NCI-H1694 (cell line): ENCODE measurements at places on chromosomes 7 and 10.
A peak's percentile ranks its signal among the peaks of the same experiment; 100 is the strongest.

- no peak for DNase-seq
These were observed 99.0 kb downstream of the PON1 start for GRCh38 chr7:95225301-95225700.

- no peak for DNase-seq
These were observed 104.2 kb downstream of the KIF20B start for GRCh38 chr10:89805599-89806013.

- DNase-seq, result peak; percentile 93
These were observed 52.3 kb upstream of the TMEM229A start for GRCh38 chr7:124085179-124085578.

DNA sequence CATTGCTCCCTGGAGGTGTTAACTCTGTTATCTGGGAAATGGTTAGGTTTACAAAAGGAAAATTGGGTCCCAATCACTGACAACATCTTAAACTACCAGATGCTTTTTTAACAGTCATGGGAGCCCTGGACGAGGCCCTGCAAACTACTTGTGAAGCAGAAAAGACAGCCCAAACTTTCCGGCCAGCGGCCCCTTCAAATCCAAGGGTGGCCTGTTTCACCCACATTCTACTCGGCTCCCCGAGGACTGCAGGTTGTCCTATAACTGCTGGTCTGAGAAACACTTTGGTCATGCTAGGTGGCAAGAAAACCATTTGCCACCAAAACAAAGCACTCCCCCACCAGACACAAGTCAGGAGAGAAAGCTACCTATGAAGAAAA lies 2.6 kb downstream of the TUBGCP2 start:
- DNase-seq, result no peak

GRCh38 chr7:80106498-80107113 lies 28.0 kb upstream of the GNAI1 start:
- DNase-seq, result no peak

GRCh38 chr7:102925976-102926782 lies 13.4 kb downstream of the LRRC17 start:
- DNase-seq, result no peak

DNA sequence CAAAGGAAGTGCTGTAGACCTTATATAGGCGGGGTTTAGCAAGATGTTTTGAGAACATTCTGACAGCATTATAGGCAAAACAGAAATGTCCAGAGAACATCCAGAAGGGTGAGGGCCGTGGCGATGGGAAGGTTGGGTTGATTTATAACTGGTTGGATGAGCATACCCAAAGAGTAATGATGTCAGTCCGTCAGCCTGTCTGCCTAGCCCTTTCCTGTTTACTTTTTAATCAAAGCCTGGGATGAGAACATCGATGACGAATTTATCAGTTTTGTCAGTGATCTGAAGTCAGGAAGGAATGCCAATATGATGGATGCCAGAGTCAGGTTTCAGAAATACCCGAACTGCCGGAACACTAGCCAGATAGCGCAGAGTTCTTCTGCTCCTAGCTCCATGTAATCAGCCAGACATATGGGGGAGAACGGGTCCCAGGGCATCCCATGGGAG lies 33.8 kb upstream of the TRIM8 start:
- DNase-seq, result no peak

DNA sequence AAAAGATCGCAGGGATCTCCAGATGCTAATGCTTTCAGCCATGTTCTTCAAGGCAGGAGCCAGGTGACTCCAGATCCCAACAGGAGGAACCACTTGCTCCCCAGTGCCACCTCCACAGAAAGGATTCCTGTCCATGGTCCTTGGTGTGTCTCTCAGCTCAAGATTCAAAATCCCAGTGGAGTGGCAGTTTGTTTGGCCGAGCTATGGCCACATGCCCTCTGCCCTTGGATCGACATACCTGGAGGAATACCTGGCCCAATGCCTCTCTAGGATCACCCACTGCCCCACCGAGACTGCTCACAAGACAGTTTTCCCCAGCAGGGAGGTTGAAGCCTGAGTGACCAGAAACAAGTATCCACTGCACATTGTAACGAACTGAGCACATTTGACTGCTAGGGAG lies 3.9 kb upstream of the GPRIN2 start:
- no peak for DNase-seq

GRCh38 chr7:17299483-17299991 lies 1.1 kb downstream of the AHR start:
- no peak for DNase-seq

GRCh38 chr7:148481971-148482626 lies 108.5 kb upstream of the C7orf33 start:
- peak; percentile 64 for DNase-seq

DNA sequence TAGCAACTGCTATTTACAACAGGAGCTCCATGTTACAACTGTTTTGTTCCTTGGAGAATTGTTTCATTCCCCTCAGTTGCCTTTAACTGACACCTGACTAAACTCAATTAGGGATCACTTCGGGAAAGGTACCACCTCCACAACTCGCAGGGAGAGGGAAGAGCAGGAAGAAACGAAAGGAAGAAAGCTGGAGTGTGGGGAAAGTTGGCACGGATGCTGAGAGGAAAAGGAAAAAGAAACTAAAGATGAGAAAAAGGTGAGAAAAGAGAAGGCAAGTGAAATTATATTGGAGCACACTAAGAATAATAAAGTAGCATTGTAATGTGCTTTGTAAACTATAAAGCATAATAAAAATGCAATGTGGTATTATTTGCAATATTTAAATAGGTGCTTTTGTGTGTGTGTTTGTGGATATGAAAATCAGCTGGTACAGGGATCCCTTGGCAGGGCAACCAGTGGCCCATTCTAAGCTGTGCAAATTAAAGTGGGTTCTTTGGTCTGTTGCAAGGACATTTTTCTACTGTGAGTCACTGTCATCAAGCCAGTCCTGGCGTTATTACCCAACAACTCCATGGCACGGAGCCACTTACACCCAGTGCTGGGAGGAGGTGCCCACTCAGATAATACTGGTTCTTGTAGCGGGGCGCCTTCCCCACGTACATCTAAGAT lies 45.9 kb downstream of the HIPK2 start:
- DNase-seq, result no peak

DNA sequence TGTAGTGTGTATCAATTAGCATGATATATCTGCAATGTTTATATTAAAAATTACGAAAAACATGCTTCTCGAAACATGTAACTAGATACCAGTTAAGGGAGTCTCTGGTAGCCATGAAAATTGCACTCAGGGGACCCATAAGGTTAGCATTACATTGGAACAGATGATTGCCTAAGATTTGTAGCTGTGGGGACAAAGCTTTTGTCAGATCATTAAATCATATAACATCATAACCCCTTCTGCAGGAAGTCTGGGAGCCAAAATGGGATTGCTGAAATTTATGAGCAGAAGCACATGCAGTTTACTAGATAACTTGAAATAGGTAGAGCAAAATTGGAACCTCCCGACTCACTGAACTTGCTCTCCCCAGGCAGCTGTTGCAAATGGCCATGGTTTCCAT lies 235.0 kb upstream of the IGFBP3 start:
- DNase-seq, result no peak

DNA sequence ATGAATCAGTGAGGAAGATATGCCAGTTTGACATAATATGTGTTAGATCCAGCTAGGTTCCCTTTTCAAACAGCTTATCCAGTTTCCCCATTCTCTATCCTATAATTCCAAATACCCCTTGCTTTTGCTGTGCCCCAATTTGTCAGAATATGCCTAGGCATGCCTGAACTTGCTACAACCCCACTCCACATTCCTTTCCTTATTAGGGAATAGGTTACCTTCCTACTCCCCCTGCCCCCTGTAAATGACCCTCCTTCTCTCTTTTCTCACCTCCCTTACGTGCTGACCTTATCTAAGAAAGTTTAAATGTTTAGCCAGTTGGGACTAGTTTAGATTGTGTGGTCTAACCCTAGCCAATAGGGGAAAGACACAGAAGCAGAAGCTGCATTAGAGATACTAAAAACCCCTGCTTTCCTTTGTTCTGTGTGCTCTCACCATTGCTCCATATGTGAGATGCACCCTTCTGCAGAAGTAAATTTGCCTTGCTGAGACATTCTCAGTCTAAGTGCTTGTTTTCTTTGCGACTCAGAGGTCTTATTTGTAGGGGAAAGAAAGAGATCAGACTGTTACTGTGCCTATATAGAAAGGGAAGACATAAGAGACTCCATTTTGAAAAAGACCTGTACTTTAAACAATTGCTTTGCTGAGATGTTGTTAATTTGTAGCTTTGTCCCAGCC lies 267.8 kb downstream of the SH2D4B start:
- DNase-seq, result no peak

DNA sequence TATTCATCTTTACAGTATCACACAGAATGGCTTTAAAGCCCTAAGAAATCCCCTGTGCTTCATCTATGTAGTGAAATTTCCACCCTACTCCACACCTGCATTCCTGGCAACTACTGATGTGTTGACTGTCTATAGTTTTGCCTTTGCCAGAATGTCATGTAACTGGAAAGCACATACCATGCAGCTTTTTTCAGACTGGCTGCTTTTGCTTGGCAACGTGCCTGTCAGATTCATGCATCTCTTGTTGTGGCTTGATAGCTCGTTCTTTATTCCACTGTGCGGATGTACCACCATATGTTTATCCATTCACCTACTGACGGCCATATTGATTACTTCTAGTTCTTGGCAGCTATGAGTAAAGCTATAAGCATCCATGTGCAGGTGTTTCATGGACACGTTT lies 30.6 kb downstream of the RBM17 start:
- peak; percentile 24 for DNase-seq

DNA sequence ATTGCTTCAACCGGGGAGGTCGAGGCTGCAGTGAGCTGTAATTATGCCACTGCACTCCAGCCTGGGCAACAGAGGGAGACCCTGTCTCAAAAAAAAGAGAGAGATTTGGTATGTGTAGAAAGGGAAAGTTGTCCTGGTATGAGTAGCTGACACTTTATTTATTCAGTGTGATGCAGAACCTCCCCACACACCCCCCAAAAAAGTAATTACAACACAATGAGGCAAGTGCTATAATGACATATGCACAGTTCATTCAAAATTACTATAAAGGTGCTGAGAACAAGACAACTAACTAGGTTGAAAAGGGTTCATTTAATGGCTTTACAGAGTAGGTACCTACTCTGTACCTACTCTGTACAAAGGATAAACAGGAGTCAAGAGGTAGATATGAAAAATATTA lies 80.2 kb downstream of the PDSS1 start:
- no peak for DNase-seq

- no peak for DNase-seq
These were observed 6.0 kb upstream of the ZRANB1 start for GRCh38 chr10:124935946-124936345.

GRCh38 chr10:56605051-56605450 lies 244.0 kb upstream of the ZWINT start:
- DNase-seq, result no peak

GRCh38 chr7:80039251-80039884 lies 95.3 kb upstream of the GNAI1 start:
- peak; percentile 4 for DNase-seq

DNA sequence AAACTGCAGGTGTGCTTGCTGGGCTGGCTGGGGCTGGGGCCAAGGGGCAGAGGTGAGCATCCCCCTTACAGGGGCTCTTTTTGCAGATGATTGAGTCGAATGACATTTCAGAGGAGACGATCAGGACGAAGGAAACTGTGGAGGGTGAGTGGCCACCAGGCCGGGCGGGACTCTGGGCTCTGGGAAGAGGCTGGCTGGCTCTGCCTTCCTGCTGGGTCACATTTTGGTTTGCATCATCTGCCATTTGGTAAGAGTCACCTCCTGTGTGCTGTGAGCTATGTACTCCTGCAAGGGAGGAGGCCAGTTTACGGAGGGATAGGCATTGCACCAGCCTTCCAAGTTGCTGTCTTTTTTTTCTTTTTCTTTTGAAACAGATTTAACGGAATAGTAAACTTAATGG lies 73.0 kb upstream of the GTF2IRD1 start:
- DNase-seq, result no peak

DNA sequence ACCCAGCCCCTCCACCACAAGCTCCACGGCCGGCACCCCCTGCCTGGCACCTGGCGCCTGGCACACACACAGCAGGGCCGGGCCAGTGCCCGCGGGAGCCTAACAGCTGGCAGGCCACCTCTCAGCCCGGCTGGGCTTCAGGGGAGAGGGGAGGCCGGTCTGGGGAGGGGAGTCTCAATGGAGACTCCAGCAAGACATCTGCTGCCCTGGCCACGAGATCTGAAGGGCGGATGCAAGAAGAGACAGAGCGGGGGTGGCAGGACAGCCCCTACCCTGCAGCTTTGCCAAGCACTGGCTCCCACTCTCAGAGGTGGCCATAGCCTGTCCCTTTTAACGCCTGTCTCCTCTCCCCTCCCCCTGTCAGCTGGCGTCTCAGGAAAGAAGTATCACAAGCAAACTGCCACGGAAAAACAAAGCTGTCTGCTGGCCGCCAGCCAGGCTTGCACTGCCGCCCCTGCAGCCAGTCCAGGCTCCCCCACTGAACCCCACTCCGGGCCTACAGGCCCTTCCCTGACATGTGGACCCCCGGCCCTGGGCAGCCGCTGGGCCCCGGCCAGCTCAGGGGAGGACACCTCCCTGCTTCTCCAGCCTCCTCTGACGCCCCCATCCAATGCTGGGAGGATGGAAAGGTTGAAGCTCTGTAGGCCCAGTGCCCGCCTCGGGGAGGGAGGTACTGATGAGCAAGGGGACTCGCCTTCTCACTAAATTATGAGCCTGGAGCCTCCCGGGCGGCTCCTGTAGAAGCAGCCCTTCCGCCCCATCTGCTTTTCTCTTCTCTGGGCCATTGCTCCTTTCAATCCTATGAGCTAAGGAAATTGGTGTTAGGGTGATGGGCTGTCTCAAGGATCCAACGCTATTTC lies 178.4 kb downstream of the ARHGAP12 start:
- peak; percentile 80 for DNase-seq

DNA sequence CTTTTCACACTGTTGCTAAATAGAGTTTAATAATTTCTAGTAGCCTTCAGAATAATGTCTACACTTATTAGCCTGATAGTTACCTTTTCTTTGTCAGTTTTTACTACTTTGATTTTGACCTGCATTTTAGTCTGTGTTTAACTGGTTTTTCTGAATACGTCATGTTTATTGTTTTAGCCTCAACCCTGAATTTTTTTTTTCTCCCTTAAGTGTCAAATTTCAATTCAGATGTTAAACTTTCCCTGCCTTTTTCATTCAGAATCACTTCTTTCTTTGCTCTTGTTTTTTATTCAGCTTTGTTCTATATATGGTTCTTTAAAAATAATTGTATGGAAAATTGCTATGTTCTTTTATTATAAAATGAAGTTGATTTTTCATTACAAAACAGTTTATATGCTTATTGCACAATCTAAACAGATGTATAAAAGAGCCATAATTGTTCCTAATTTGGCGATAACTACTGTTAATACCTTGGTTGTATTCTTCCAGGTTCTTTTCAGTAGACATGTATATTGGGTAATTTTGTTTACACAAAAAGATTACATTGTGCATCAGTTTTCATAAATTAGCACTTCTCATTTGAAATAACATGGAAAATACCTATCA lies 159.7 kb downstream of the ADK start:
- no peak for DNase-seq
